Breast epithelium (tissue), 4 donors: ENCODE measurements at places on chromosomes 3 and 15. TPM values are rescaled to one million over a fixed set of nuclear protein-coding genes. Genes with fewer than 3 reads are reported as not detected.

DNA sequence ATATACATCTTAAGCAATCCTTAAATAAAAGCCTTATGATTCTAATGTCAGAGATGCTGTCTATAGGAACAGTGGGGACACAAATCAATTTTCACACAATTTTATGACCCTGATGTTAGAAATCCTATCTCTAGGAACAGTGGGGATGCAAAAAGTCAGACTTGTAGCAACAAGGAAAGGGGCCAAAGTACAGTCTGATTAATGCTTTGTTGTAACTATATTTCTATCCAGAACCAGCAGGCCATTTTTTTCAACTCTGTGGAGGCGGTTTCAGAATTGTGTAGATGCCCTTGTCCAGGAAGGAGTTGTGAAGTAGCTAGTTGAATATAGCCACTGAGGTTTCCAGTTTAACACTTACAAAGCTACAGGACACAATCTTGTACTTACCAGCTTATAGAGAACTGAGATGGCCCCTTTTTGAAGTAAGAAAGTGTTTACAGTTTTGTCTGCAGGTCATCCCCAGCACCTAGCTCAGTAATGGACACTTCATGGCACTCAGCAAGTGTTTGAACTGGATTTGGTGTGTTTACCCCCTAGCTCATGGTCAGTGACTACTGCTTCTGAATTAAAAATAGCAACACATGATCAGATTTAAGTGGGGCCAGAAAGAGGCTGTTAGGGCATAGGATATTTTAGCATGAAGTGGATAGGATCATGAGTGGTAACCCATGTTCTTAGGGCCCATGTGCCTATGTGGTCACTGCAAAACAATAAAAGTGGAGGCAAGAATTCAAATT, 54.3 kb downstream of the RAB7A start:
- DNase-seq = no peak

SYNM gene
- 319 TPM for total RNA-seq

DNA sequence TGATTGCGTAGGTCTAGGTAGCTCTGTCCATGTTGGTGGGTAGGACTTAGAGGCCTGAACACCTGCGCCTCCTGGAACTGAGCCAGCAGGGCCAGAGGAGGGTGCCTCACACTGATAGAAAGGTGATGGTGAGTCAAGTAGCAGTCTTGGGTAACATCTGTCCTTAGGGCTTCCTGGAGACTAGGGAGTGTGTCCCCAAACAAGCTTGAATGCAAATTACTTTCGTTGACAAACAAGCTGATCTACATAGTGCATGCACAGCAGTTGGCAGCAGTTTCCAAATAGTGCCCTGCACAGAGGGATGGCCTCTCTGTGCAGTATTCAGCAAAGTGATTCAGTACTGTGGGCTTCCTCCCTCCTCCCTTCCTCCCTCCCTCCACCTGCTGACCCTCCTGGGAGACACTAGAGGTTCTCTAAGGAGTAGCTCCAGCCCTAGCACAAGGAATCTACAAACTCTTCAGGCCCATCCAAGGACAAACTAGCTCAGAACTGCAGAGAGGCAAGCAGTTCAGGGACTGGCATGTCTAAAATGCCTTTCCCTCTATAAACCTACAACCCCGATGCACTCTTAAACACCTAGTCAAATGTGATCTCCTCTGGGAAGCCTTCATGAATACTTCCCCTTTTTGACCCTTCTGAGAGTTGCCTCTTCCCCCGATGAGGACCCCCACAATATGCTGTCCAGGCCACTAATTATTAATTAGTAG, 61.0 kb downstream of the TLE3 start:
- no peak for DNase-seq

GRCh38 chr3:46705022-46705530, 3.9 kb downstream of the TMIE start:
- DNase-seq = peak; percentile 80

GRCh38 chr15:87896936-87897335, 359.6 kb downstream of the NTRK3 start:
- no peak for DNase-seq

GRCh38 chr3:56691165-56692000, 8.3 kb upstream of the TASOR start:
- DNase-seq = no peak

GRCh38 chr3:132622761-132623160, 25.7 kb downstream of the ACKR4 start:
- no peak for DNase-seq

GRCh38 chr15:91099616-91099994, 452 bp upstream of the SV2B start:
- DNase-seq = no peak

DNA sequence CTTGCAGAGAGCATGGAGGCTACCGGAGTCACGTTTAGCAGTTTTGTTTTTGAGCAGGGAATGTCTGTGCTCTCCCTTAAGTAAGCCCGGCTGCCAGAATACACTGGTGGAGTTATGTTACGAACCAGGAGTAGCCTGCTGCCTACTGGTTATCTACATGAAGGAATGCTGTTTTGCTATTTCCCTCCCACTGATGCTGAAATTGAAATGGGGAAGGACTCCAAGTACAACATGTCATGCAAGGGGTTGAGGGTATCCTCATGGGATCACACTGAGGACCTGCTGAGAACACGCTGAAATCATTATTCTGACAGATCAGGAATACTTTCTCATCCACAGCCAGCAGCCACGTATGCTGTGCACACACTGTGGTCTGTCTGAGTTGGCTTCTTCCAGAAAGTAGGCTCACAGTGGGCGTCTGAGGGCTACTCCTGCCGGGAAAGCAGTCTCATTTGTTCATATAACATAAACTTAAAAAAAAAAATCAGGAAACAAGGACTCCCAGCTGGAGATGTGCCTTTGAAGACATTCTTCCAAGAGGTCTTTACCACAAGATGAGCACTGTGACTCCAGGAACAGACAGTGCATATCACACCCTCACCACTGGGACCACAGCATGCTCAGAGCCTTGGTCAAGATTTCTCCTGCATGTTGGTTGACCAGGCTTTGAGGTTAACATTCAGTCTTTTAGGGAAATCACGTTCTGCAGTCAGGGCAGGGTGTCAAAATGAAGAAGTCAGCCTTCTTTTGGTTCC, 300.4 kb upstream of the RASGRP1 start:
- DNase-seq = no peak

IL20RB gene
- 2.2 TPM for total RNA-seq

DNA sequence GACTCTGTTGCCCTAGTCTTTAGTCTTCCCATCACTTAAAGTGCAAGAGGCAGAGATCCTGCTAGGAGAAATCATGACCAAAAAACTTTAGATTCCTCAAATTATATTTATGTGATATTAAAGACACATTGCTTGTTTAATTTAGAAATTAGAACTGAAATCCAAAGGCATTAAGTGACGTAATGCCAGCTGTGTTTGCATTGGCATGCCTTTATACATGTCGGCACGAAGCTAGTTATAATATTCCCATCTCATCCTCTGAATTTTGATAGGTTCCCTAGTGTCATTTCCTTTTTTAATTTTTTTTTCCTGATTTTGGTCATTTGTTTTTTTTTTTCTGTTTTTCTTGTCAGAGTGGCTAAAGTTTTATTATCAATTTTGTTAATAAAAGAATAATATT, 203.5 kb upstream of the ZBTB20 start:
- no peak for DNase-seq
